PC-9 (cell line): ENCODE measurements at places on chromosomes 5 and 9. TPM values are rescaled to one million over a fixed set of nuclear protein-coding genes. Genes with fewer than 3 reads are reported as not detected.

DNA sequence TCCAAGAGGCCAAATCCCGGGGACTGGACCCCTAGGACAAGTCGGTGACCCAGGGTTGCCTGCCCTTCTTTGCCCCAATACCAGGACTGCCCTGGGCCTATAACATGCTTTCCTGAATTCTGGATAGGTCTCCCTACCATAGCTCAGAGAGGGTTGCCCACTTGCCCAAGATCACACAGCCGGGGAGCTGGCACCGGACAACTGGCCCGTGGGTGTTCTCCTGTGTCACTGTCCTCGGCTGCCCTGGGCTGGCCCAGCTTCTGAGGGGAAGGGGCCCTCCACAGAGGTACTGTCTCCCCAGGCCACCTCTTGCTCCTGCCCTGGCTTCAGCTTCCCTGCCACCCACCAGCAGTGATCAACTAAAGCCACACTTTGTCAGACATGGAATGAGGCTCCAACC, 28.8 kb upstream of the TTLL11 start:
- no peak overlapping the region for H3K4me3 ChIP-seq
- no peak overlapping the region for H3K27ac ChIP-seq
- H3K27me3 ChIP-seq: no peaks in the 10 kb centered on the region
- H3K4me1 ChIP-seq: no peaks in the 10 kb centered on the region
- DNase-seq: no peak

DNA sequence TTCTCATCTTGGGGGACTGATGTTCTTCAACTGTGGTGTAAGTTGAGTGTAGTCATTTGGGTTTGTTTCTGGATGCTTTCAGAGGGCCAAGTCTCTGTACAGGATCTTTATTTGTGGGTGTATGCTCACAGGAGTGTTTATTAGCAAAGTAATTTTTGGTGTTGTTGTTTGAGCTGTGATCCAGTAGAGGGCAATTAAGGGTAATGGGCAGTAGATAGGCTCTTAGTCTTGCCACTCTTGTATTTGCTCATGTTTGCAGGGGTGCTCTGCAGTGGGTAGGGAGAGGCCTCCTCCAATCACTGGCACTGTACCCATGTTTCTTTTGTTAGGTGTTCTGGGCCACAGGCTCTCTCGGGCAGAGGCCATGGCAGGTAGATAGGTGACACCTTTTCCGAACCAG, 45.9 kb upstream of the ITGA2 start:
- no peak overlapping the region for H3K27ac ChIP-seq
- H3K4me3 ChIP-seq: no peak overlapping the region
- DNase-seq: no peak
- H3K36me3 ChIP-seq: no peaks in the 10 kb centered on the region
- no peaks in the 10 kb centered on the region for H3K27me3 ChIP-seq
- H3K4me1 ChIP-seq: peaks cover 6% of the 10 kb centered on the region

Gene PLAC8L1
- not detected in 2 replicates for total RNA-seq

DNA sequence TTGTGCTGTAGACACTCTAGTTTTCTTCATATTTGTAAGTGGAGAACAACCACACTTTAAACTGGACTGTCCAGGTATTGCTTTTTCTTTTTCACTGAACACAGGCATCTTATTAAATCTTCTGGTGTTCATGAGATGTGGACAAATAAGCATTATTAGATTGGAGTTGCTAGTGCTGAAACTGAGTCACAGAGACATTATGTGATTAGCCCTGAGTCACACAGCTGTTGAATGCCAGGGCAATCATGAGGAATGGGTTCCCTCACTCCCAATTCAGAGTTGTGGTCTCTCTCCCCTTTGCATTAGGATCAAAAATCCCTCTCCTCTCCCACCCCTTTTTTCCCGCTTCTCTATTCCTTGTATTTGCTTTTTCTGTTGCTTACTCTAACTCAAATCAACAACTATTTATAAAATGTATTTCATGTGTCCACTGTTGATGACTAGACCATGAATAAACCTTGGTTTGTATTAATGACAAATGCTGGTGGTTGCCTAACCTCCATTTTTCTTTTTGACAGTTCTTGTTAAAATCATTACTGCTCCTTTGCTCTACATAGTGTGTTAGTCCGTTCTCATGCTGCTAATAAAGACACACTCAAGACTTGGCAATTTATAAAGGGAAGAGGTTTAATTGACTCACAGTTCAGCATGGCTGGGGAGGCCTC, 738.2 kb downstream of the BRINP1 start:
- H3K27ac ChIP-seq: no peak overlapping the region
- H3K4me3 ChIP-seq: no peak overlapping the region

- DNase-seq: no peak
- no peak overlapping the region for H3K4me3 ChIP-seq
- H3K27ac ChIP-seq: no peak overlapping the region
- no peaks in the 10 kb centered on the region for H3K36me3 ChIP-seq
- H3K27me3 ChIP-seq: peaks cover 72% of the 10 kb centered on the region
Measured at GRCh38 chr5:169064093-169064492, 236.8 kb downstream of the SLIT3 start.

DNA sequence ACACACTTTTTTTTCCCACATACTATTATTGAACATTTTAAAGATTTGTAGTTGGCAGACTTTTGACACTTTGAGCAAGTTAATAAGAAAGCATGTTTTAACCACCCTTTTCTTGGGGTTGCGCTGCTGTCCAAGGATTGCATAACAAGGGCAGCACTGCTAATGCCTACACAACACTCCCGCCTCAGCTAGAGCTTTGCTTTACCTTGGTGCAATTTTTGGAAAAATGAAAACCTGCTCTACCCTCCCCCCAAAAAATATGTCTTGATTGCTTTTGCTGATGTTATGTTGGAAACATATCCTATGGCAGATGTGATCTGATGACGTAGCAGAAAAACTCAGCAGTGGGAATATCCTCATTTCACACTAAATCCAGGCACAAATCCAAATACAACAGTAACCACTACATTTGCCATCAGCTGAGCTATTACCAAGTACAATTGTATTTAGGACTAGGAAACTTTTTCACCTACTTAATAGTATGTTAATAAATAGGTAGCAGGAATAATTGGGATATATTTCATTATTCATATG, 51.5 kb downstream of the UBE2R2 start:
- H3K36me3 ChIP-seq: no peaks in the 10 kb centered on the region
- DNase-seq: no peak
- no peak overlapping the region for H3K4me3 ChIP-seq
- no peaks in the 10 kb centered on the region for H3K27me3 ChIP-seq
- no peak overlapping the region for H3K27ac ChIP-seq

- DNase-seq: no peak
- H3K4me1 ChIP-seq: no peaks in the 10 kb centered on the region
- H3K27ac ChIP-seq: no peak overlapping the region
- H3K27me3 ChIP-seq: no peaks in the 10 kb centered on the region
- no peak overlapping the region for H3K4me3 ChIP-seq
Measured at GRCh38 chr9:32991897-32992594, 9.4 kb downstream of the APTX start.
